ENCODE measurements at places on chromosomes 11 and 22. TPM values are rescaled to one million over a fixed set of nuclear protein-coding genes. Genes with fewer than 3 reads are reported as not detected.

DNA sequence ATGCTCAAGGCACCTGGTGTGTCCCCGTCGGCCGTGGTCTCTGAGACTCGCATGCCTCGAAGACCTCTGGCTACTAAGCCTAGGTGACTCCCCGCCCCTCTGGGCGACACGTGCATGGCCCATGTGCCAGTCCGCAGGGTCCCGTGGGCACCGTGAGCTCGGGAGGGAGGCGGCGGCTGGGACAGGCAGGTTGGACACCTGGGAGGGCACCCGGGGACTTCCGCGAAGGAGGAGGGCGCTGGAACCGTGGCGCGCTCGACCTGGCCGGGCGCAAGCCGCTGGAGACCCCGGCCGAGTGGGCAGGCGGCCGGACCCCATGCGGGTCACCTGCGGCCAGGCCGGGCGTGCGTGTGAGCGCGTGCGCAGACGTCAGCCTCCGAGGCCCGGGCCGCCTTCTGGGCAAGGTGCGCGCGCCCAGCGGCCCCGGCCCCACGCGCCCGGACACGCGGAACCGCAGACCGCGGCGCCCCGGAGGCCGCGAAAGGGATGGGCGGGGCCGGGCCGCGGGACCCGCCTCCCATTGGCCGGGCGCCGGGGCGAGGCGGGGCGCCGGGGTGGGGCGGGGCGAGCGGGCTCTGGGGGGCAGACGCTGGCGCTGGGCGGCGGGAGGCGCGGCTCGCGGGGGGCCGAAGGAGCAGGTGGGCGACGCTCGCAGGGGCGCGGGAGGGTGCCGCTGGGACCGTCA, 579 bp upstream of the RASD2 start:
- peak; percentile 87 for DNase-seq

The CNGA4 gene
- 0.45 TPM for polyA plus RNA-seq

- DNase-seq = no peak
Observed at GRCh38 chr11:2857276-2857675, 28.3 kb downstream of the CDKN1C start.

The KRTAP5-11 gene
- 0.24 TPM for polyA plus RNA-seq

GRCh38 chr22:46476547-46476941, 60.9 kb downstream of the CELSR1 start:
- no peak for DNase-seq

The APOBEC3C gene
- polyA plus RNA-seq = 24.7 TPM

GRCh38 chr11:117523680-117524079, 196.0 kb downstream of the CEP164 start:
- DNase-seq = no peak

GRCh38 chr11:45260071-45260470, 26.1 kb downstream of the SYT13 start:
- no peak for DNase-seq

DNA sequence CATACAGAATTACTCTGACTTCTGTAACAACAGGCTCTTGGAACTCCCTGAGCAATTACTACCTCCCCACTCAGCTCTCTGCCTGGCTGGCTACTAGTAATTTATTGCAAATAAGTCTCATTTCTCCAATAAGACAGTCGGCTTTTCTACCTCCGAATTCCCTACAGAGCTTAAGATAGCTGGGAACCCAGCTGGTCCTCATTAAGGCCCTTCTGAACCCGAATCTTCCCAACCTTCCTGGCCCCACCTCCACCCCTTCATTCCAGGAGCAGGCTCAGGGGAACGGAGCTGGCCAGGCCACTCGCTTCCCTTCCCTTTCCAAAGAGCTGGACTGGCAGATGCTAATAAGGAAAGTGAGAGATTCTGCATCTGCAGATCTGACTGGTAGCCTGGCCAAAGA, 21.6 kb downstream of the TMPRSS5 start:
- no peak for DNase-seq

DNA sequence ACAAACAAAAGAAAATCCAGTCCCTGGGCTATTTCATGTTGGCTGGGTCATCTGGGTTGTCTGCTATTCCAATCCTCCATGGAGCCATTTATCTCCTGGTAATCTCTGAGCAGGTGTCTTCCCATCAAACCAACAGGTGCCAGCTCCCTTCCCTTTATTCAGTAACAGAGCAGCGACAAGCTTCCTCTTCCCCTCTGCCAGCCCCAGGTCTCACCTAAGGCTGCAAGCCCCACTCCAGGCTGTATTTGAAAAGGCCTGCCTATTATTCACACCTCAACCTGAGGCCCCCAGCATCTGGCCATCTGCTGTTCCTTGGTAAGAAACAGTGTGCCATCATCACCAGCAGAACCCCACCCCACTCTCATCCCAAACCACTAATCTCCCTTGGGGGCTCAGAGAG, 436.2 kb downstream of the BUD13 start:
- DNase-seq = no peak

- no peak for DNase-seq
Observed at GRCh38 chr11:72787216-72788104, 6.4 kb downstream of the STARD10 start.

The GP1BB gene
- polyA plus RNA-seq = 11.1 TPM

DNA sequence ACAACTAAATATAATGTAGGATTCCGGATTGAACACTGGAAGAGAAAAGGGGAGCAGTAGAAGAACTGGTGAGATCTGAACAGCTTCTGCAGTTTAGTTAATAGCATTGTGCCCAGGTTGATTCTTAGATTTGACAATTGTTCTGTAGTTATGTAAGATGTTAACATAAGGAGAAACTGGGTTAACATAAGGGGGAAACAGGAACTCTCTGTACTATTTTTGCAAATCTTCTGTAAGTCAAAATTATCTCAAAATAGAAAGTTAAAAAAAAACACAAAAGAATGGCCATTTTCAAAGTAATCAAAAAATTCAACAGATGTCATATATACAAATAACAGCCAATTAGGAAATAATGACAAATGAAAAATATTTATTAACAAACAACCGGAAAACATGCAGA, 18.7 kb upstream of the LRP5 start:
- DNase-seq = no peak

DNA sequence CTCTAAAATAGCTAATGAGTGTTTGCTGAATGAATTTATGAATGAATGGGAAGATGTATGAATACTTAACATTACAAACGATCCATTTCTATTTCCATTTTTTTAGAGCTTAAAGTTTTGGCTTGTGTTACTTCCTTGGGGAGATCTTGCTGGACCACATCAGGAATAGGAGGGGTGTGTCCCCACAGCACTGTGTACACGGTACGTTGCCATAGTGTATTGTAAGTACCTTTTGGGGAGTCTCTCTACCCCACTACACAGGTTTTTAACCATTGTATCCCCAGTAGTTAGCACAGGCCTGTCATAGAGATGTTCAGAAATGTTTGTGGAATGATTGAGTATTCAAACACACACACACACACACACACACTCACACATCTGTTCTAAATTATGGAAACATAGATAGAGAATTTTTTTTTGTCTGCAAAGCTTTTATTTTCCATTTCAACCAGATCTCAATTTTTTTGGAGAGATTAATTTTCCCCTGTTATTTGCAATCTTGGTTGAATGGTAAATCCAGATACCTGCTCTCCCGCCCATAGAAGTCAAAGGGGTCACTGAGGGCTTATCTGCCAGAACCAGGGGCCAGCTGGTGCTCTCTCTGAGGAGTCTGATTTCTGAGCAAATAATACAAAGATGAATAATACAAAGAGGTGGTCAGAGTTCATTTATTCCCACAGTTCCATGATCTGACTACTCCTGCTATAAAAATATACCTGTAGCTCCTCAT, 471.0 kb downstream of the INSC start:
- DNase-seq = no peak

GRCh38 chr11:76453248-76453647, 8.4 kb downstream of the EMSY start:
- no peak for DNase-seq

DNA sequence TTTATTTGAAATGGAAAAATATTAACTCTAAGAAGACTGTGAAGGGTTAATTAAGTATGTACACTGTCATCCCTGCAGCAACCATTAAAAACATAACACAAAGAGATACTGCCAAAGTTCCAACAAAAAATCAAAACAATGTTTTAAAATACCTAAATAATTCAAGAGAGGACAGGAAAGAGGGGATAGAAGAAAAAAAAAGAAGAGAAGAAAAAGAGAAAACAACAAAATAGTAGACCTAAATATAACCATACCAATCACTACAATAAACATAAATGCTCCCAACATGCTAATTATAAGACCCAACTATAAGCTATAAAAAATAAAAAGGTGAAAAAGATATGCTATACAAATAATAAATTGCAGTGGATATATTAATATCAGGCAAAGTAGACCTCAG, 20.1 kb downstream of the GNB1L start:
- DNase-seq = no peak

DNA sequence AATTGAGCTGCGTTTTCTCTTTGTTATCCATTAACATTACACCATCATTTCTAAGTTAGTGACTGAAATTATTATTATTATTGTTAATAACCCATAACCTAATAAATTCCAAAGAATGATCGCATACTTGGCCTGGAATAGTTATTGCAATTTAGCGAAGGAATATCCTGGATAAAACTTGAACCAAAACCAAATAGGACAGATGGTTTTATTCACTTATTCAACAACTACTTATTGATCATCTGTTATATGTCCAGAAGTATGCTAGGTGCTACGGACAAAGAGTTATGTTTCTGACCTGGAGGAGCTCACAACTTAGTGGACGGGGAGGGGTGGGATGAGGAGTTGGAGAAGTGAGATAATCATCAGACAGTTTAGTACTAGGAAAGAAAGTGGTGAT, 44.8 kb upstream of the ARHGAP20 start:
- DNase-seq = no peak

GRCh38 chr11:65917434-65918210, 1.2 kb downstream of the C11orf68 start:
- no peak for DNase-seq

DNA sequence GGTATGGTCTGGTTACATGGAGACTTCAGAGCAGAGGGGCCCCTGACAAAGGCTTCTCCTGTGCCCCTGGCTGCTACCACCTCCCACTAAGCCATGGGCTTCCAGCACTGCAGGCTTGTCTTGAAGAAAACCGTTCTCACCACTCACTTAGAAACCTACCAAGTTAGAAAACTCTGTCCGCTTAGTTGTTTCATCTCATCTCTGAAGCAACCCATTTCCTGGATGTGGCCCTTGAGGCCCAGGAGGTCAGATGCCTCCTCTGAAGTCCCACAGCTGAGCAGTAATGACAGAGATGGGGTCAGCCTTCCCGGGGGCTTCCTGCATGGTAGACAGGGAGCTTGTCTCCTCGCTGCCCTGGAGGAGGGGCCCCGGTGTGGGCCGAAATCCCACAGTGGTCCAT, 12.9 kb downstream of the CSF2RB start:
- DNase-seq = no peak

The ACR gene
- polyA plus RNA-seq = 1.0 TPM

GRCh38 chr11:17547932-17548331, 873 bp downstream of the OTOG start:
- no peak for DNase-seq

DNA sequence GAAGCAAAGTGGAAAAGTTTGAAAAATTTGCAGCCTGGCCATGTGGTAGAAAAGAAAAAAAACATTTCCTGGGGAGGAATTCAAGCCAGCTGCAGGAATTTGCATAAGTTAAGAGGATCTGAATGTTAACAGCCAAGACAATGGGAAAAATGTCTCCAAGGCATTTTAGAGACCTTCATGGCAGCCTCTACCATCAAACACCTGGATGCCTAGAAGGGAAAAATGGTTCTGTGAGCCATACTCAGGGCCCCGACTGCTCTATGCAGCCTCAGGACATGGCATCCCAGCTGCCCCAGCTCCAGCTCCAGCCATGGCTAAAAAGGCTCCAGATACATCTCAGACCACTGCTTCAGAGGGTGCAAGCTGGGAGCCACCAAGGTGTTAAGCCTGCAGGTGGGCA, 149.1 kb upstream of the SOX6 start:
- DNase-seq = no peak

The SMC1B gene
- 0.17 TPM for polyA plus RNA-seq

The CPT1B gene
- 12.3 TPM for polyA plus RNA-seq

The OVCH2 gene
- 6.8 TPM for polyA plus RNA-seq
